SK-N-SH (cell line): ENCODE measurements at places on chromosomes 3 and 15. TPM values are rescaled to one million over a fixed set of nuclear protein-coding genes. Genes with fewer than 3 reads are reported as not detected.

- no peak for DNase-seq
Measured at GRCh38 chr15:58522391-58522790, 90.6 kb downstream of the LIPC start.

SUSD5 gene
- polyA plus RNA-seq: 0.97 and 1.2 TPM in 2 replicates

IFT80 gene
- polyA plus RNA-seq: 10.5 and 17.4 TPM in 2 replicates

DNA sequence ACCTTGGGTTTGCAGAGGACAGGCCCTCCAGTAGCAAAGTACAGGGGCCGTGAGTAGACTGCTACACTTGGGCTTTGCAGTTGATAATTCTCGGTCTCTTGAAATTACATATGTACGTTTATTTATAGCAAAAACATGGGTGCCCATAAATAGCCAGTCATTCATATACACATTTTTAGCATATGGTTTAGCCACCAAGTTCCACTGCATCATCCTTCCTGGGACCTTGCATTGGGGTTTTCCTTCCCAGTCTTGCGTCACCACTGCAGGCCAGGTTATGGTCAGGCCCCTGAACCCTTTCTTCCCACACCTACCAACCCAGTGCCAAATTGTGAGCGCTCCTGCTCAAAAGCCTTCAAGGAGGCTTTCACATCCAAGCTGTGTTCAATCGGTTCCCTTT, 12.7 kb downstream of the KLHL25 start:
- DNase-seq: no peak

GRCh38 chr3:195057716-195058115, 213.2 kb downstream of the XXYLT1 start:
- no peak for DNase-seq

GRCh38 chr3:145058483-145058882, 1086.9 kb downstream of the DIPK2A start:
- no peak for DNase-seq
